ENCODE measurements at places on chromosomes 7 and 10.

GRCh38 chr7:63067897-63068585 lies 930.6 kb upstream of the ZNF722 start:
- no peak for DNase-seq

DNA sequence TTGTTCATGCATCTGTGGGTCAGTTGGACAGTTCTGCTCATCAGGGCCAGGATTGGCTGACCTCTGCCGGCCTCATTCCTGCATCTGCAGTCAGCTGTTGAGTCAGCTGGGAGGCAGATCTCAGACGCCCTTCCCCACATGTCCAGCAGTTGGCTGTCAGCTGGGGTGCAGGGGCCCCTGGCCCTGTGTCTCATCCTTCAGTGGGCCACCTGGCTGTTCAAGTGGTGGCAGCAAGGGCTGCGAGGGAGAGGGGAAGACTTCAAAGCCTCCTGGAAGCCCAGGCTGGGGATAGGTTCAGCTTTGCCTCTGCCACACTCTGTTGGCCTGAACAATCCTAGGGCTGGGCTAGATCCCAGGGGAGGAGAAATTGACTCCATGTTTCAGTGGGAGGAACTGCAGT lies 33.2 kb downstream of the TACR2 start:
- DNase-seq: peak; percentile 76

DNA sequence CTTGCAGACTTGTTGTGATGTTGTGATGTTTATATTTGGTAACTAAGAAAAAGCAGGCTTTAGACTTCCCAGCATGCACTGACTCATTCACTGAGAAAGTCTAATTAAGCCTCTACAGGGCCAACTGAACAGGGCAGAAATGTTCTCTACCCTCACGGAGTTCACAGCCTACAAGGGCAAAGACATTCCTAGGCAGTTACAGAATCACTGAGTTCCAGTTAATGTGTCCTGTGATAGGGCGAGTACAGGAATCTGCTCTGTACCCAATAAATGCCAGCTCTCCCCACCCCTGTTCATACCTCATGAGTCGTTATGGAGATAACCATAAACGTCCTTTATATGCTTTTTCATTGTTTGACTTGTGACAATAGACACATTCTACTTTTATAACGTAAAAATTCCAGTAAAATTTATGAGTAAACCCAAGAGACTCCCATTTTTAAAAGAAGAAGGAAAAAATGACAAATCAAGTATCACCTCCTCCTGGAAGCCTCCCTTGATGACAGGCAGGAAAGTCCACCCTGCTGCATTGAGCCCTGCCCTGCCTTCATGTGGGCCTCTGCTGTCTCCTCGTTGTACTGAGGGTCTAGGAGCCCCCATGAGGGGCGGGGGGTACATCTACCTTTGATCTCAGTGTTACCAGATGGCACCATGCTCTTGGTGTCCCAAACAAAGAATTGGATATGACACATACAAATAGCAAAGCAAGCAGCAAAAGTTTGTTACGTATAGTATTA lies 14.3 kb downstream of the MUC12 start:
- no peak for DNase-seq

DNA sequence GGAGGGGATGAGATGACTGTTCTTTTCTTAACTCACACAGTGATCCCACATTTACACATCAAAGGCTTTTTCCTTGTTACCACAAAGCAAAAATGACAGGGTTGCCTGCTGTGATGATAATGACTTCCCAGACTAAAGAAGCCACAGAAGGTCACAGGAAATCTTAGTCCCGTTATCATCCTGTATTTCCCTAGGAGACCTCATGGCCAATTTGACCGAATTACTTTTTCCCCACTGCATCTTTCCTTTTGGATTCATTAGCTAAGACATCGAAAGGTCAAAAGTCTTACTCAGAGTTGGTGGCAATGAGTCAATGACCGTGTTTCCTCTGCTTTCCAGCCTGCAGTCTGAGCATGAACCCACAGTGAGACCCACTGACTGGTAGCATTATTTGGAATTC lies 130.1 kb upstream of the INHBA start:
- DNase-seq: no peak

GRCh38 chr10:60932756-60933155 lies 11.2 kb downstream of the RHOBTB1 start:
- DNase-seq: no peak

GRCh38 chr7:132941428-132941827 lies 140.5 kb downstream of the CHCHD3 start:
- DNase-seq: no peak

DNA sequence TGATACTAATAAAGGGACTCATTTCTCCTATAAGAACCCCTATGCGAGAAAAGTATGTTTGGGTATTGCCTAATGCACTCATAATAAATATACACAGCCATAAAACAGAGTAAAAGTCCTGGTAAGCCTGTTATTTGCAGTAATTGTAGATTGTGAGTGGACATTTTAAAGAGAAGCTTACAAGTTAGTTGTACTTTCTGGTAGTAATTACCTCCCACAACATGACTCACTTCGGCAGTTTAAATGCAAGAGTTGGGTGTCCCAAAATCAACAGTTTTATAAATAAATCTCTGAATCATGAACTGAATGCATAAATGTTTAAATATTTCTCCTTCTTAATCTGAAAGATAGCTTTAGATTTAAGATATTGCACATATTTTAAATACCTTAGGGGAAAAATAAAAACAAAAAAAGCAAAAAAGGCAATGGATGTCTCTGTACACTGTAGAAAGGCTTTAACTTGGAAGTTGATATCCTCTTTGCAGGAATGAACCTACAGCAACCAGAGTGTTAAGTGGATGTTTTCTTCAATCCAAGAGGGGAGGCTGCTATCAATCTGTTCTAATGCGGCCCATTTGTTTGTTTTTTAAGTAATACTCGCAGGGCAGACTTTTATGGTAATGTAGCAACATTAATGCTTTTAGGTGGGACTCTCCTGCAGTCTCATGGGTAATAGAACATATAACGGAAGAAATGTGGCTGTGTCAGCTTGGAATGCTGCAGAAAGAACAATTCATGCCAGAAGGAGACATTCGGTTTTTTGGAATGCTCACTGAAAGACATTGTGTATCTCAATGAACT lies 57.3 kb upstream of the ZEB1 start:
- DNase-seq: peak; percentile 82

DNA sequence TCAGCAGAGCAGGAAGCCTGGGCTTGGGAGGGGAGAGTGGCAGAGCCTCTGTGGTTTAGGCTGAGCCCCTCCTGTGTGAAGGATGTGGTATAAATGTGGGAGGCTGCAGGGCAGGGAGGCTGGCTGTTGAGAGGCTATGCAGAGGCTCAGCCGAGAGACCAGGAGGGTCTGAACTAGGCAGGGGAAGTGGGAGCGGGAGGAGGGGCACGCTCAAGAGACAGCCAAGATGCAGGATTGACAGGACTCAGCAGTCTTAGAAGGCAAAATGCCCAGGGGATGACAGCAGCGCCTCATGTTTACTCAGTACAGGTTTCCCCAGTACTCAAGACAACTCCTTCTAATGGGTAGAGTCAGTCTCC lies 24.3 kb downstream of the BTBD16 start:
- DNase-seq: no peak

DNA sequence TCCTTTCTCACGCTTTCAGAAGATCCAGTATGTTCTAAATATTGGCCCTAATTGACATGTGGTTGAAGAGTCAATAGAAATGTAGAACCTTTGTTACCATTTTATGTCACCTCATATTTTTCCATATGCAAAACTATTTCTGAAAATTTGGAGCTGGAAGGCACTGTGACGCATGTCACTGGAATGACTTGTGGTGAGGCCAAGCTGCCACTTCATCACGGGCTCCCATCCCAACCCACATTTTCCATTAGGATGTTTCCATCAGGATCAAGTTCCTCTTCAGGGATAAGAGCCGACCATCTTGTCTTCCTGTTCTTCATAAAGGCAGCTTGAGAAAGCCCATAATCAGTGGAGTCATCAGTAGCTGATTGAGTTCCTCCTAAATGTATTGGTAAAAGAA lies 1241.7 kb downstream of the GATA3 start:
- no peak for DNase-seq

GRCh38 chr10:105783936-105784483 lies 1142.9 kb downstream of the SORCS3 start:
- DNase-seq: no peak

- no peak for DNase-seq
Measured at GRCh38 chr10:29828440-29828894, 193.7 kb upstream of the SVIL start.

GRCh38 chr10:124674768-124675222 lies 69.4 kb downstream of the FAM53B start:
- no peak for DNase-seq

- DNase-seq: no peak
Measured at GRCh38 chr10:67780759-67781538, 57.0 kb downstream of the DNAJC12 start.

- DNase-seq: no peak
Measured at GRCh38 chr10:51008346-51008745, 65.9 kb upstream of the PRKG1 start.

DNA sequence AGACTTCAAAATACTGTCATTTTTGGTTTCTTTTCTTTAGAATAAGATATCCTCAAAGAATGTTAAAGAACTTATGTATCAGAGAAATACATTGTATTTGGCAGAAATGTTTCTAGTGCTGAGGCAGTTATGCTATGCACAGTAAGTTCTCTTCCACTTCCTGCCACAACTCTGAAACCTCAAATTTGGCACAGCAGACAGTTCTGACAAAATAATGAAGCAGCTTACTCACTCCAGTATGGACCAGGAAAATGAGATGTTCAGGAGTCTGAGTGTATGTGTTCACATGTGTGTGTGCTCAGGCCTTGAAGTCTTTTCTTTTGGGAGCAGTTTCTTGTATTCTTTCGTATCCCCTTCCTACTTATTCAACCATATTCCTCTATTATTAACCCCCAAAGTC lies 197.0 kb upstream of the AGK start:
- peak; percentile 15 for DNase-seq

- DNase-seq: peak; percentile 67
Measured at GRCh38 chr10:111598433-111599059, 521.7 kb downstream of the ADRA2A start.

DNA sequence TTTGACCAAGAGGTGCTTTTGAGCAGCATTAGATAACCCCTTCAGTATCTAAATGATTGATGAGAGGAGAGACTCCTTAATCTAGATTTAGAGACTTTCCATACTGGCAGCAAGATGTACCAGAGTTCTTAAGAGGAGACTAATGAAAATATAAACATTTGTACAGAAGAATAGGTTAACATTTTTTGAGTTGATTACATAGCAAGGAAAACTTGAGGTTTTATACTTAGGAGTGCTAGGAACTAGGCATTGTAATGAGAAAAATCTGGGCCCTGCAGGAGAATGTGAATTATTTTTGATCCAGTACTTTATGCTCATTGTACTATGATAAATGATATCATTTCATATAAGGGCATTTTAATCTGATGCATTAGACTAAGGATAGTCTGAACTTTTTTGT lies 261.7 kb downstream of the EXOC4 start:
- no peak for DNase-seq

- DNase-seq: no peak
Measured at GRCh38 chr10:42979181-42979580, 97.7 kb upstream of the RET start.

DNA sequence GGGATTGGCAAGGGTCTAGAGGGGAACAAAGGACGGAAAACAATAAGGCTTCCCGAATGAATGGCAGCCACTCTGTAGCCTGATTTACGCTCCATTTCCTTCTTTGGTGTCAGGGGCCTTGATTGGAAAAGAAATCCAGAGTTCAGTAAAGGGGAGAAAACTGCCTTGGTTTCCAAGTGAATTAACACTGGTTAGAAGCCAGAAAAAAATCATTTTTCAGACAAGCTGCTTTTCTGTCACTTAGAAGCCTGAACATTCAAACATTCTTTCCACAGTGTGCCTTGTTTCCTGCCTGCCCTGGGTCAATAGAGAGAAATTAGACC lies 283 bp upstream of the TRDMT1 start:
- DNase-seq: no peak

DNA sequence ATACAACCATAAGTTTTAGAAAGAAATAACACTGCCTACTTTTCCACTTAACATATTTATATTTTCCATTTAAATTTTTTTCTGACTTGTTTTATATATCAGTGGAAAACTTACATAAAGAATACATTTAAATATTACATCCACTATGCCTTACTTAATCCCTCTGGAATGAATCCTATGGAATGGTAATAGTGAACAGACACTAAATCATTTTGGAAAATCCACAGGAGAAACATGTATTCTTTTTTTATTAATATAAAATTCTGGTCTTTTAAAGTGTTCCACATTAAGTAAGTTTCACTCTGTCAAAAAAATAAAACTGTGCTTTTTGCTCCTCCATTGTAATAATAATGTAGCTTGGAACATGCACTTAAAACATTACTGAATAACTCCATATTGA lies 236.8 kb upstream of the LRRN3 start:
- peak; percentile 72 for DNase-seq

GRCh38 chr10:36675458-36675880 lies 449.9 kb upstream of the ANKRD30A start:
- DNase-seq: no peak

- DNase-seq: no peak
Measured at GRCh38 chr10:55233090-55233489, 432.1 kb upstream of the PCDH15 start.

DNA sequence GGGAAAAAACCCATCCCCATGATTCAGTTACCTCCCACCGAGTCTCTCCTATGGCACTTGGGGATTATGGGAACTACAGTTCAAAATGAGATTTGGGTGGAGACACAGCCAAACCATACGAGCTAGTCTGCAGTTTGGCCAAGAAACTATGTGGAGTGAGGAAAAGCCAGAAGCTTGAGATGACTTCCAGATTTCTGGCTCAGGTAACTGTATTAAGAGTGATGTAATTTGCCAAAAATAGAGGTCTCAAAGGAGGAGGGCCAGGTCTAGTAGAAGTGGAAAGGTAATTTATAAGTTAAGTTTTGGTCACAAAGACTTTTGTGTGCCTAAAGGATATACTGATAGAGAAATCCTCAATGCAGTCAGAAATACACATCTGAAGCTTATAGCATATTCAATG lies 279.7 kb upstream of the MGMT start:
- peak; percentile 84 for DNase-seq

DNA sequence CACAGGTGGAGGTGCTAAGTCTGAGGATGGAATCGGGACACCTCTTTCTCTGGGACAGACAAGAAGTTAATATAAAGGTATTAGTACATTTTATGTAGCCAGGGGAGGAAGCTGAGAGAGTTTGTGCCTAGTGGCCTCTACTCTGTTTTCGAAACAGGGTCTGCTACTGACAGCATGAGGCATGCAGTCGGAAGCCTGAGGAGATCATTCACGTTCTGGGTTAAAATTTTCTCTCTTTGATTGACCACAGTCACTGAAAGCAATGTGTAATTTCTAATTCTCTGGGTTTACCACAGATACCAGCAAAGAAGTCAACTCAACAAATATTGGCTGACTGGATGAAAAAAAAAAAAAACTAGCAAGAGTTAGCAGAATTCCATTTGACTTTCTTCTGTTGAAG lies 53.3 kb upstream of the KCTD7 start:
- no peak for DNase-seq

All from muscle of leg (tissue), 16 donors.